NCI-H187 (cell line): ENCODE measurements at places on chromosomes 7 and 10.

DNA sequence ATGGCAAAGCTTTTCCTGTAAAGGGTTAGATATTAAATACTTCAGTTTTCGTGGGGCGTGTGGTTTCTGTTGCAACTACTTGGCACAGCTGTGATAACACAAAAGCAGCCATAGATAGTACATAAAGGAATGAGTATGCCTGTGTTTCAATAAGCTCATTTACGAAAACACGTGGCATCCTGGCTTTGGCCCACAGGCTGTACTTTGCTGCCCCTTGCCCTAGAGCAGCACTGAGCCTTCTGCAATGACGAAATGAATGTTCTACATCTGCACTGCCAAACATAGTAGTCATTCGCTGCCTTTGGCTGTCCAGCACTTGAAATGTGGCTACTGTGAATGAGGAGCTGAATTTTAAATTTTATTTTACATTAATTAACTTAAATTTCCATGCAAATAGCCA, 376.2 kb upstream of the TPK1 start:
- no peak for DNase-seq

- no peak for DNase-seq
Measured at GRCh38 chr7:71896535-71896934, 515.6 kb downstream of the CALN1 start.

GRCh38 chr10:133013463-133013862, 71.1 kb upstream of the CFAP46 start:
- DNase-seq, result no peak

GRCh38 chr10:74078037-74078436, 72.6 kb downstream of the AP3M1 start:
- DNase-seq, result no peak

DNA sequence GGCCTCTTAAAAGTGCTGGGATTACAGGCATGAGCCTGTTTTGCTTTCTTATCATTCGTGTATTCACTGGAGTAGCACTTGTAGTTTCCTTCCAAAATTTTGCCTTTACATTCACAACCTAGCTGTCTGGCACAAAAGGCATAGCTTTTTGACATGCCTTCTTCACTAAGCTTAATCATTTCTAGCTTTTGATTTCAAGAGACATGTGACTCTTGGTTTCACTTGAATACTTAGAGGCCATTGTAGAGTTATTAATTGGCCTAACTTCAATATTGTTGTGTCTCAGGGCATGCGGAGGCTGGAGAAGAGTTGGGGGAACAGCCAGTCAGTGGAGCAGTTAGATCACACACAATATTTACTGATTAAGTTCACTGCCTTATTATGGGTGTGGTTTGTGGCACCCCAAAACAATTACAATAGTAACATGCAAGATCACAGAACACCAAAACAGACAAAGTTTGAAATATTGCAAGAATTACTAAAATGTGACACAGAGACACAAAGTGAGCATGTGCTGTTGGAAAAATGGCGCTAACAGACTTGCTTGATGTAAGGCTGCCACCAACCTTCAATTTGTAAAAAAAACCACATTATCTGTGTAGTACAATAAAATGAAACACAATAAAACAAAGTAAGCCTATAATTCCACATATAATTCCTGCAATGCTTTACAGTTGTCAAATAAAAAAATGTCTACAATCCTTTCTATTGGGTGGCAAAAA, 43.1 kb downstream of the BRAF start:
- no peak for DNase-seq

GRCh38 chr10:21092683-21093524, 195.8 kb upstream of the NEBL start:
- DNase-seq, result no peak

- DNase-seq, result no peak
Measured at GRCh38 chr7:43114458-43114780, 2.0 kb downstream of the HECW1 start.

GRCh38 chr10:129969184-129969910, 5.3 kb upstream of the EBF3 start:
- no peak for DNase-seq

DNA sequence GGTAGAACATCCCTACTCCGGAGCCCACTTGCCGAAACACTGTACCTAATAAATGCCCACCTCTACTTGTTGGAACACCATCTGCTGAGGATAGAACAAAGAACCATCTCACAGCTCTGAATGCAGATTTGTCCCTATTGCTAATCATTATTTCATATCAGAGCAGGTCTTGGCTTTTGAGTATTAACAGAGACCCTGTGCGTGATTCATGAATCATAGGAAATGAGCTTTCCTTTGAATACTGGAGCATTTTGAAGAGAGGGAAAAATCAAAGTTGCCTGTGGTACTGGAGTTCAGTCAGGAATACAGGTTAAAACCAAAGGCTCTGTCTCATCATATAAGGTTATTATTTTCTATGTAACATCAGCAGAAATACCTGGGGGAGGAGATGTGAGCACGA, 1132.3 kb downstream of the XPNPEP1 start:
- no peak for DNase-seq

- no peak for DNase-seq
Measured at GRCh38 chr10:103558911-103559310, 65.4 kb downstream of the NEURL1 start.
